Gastroesophageal sphincter (tissue), 4 donors: ENCODE measurements at places on chromosomes 1 and 21. TPM values are rescaled to one million over a fixed set of nuclear protein-coding genes. Genes with fewer than 3 reads are reported as not detected.

GSTM3 gene
- 80.5 TPM for total RNA-seq

GRCh38 chr1:5156416-5157120 is 502.2 kb downstream of the AJAP1 start:
- ATAC-seq = no peak

GRCh38 chr21:28345934-28346333 is 646.7 kb downstream of the LTN1 start:
- ATAC-seq = no peak

- no peak for ATAC-seq
These were observed 9.8 kb upstream of the LUZP1 start for GRCh38 chr1:23178414-23178813.
